ENCODE measurements at places on chromosomes 1 and 21. TPM values are rescaled to one million over a fixed set of nuclear protein-coding genes. Genes with fewer than 3 reads are reported as not detected.

NBPF3 gene
- total RNA-seq: 11.3 TPM

IBA57 gene
- total RNA-seq: 11.4 TPM

VASH2 gene
- 17.3 TPM for total RNA-seq

ADCY10 gene
- 0.21 TPM for total RNA-seq

TEKT2 gene
- total RNA-seq: not detected

RIMKLA gene
- total RNA-seq: 1.4 TPM

FBLIM1 gene
- total RNA-seq: 22.4 TPM

GCSAML gene
- 0.72 TPM for total RNA-seq

SPATA21 gene
- not detected for total RNA-seq

FAAP20 gene
- total RNA-seq: 18.4 TPM

POU3F1 gene
- 1.5 TPM for total RNA-seq

RGS4 gene
- 3.9 TPM for total RNA-seq

CFAP126 gene
- not detected for total RNA-seq

C1orf146 gene
- not detected for total RNA-seq

PAQR6 gene
- 1.0 TPM for total RNA-seq

TNFRSF4 gene
- 2.9 TPM for total RNA-seq

LORICRIN gene
- total RNA-seq: not detected

PTAFR gene
- total RNA-seq: 1.3 TPM

PPIAL4G gene
- total RNA-seq: not detected

TSPEAR gene
- total RNA-seq: 1.0 TPM

PARK7 gene
- 212 TPM for total RNA-seq

FAM43B gene
- total RNA-seq: not detected

FAM167B gene
- total RNA-seq: 0.31 TPM
